CD8-positive, alpha-beta memory T cell (primary cell): ENCODE measurements at places on chromosomes 5 and 9.

DNA sequence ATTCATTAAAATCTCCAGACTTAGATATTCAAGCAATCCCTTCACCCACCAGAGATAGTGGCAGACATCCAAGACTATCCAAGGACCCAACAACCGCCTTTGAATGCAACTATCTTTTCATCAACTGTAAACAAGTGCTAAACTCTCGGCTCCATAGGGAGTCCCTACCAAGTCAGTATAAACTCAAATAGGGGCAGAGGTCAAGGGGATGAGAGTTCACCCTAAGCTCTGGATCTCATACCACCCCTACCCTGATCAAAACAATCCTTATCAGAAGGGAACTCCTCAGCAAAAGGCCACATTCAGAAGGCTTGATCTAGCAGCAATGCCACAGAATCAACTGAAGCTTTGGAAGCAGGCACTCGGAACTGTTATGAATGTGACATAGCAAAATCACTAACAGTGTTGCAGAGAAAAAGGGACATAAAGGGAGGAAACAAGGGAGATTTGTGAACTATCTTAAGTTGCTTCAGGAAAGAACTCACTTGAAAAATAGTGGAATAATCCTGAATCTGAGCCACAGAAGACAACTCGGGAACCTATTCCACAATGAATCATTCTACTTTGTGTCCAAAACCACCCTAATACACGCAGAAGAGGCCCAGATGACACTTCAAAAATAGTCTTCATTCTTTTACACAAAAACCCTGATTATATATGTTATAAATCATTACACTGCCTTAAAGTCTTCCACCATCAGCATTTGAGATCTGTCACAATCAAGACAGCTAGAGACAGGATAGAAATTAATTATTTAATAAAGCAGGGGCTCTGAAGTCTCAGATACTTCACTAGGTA lies 49.8 kb downstream of the NR6A1 start:
- H3K4me3 ChIP-seq, result no peak overlapping the region
- no peaks in the 10 kb centered on the region for H3K36me3 ChIP-seq
- DNase-seq, result no peak
- H3K27ac ChIP-seq, result no peak overlapping the region
- H3K27me3 ChIP-seq, result no peaks in the 10 kb centered on the region

- no peaks in the 10 kb centered on the region for H3K4me1 ChIP-seq
- no peak overlapping the region for H3K4me3 ChIP-seq
- DNase-seq, result no peak
- no peaks in the 10 kb centered on the region for H3K36me3 ChIP-seq
- H3K27me3 ChIP-seq, result no peaks in the 10 kb centered on the region
- no peak overlapping the region for H3K27ac ChIP-seq
Measured at GRCh38 chr9:70156729-70157128, 102.0 kb upstream of the SMC5 start.

- no peaks in the 10 kb centered on the region for H3K27me3 ChIP-seq
- H3K4me1 ChIP-seq, result no peaks in the 10 kb centered on the region
- H3K4me3 ChIP-seq, result no peak overlapping the region
- DNase-seq, result no peak
- no peaks in the 10 kb centered on the region for H3K36me3 ChIP-seq
Measured at GRCh38 chr5:30867711-30868110, 325.8 kb upstream of the CDH6 start.

GRCh38 chr9:17635115-17635890 lies 56.4 kb downstream of the SH3GL2 start:
- no peaks in the 10 kb centered on the region for H3K27me3 ChIP-seq
- no peaks in the 10 kb centered on the region for H3K4me1 ChIP-seq
- no peak overlapping the region for H3K4me3 ChIP-seq
- DNase-seq, result no peak
- H3K27ac ChIP-seq, result no peak overlapping the region

GRCh38 chr5:179166171-179166885 lies 106.2 kb downstream of the ZNF354C start:
- H3K36me3 ChIP-seq, result no peaks in the 10 kb centered on the region
- no peaks in the 10 kb centered on the region for H3K27me3 ChIP-seq
- no peak overlapping the region for H3K4me3 ChIP-seq
- H3K4me1 ChIP-seq, result peaks cover 7% of the 10 kb centered on the region
- H3K27ac ChIP-seq, result no peak overlapping the region

GRCh38 chr9:71703172-71703872 lies 65.0 kb downstream of the CEMIP2 start:
- no peak for DNase-seq
- H3K27me3 ChIP-seq, result no peaks in the 10 kb centered on the region
- no peak overlapping the region for H3K4me3 ChIP-seq
- H3K27ac ChIP-seq, result no peak overlapping the region
- peaks cover 24% of the 10 kb centered on the region for H3K36me3 ChIP-seq
- H3K4me1 ChIP-seq, result no peaks in the 10 kb centered on the region

DNA sequence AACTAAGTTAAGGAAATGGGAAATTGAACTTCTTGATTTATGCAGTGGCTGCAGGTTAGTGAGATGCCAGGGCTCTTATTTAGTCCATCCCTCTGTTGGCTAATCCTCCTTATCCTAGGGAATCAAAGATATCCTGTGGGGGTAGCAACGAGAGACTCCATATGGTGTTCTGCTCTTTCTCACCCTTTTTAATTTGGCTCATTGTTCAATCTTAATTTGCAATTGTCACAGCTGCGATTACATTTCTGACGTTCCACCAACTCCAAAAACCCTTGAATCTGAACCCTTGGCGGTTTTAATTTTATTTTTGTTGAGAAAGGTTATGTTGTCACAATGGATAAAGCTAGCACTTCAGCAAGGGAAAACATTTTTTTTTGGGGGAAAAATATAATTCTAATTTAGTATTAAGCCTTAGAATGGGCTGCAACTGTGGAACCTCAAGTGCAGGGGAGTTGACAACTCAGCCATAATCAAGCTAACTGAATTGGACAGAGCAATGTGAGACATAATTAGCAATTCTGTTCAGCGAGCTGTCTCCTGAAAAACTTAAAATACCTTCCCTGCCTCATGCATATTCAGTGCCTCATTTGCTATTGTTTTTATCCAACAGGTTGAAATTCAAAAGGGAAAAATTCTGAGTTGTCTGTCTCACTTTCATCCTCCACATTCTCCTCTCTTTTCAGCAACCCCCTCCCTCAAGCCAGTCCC lies 91.3 kb downstream of the MAT2B start:
- no peak for DNase-seq
- no peaks in the 10 kb centered on the region for H3K36me3 ChIP-seq
- H3K4me3 ChIP-seq, result no peak overlapping the region
- no peaks in the 10 kb centered on the region for H3K4me1 ChIP-seq

- no peak overlapping the region for H3K4me3 ChIP-seq
- peaks cover 22% of the 10 kb centered on the region for H3K27me3 ChIP-seq
- no peak overlapping the region for H3K27ac ChIP-seq
- DNase-seq, result no peak
- peaks cover 7% of the 10 kb centered on the region for H3K4me1 ChIP-seq
- H3K36me3 ChIP-seq, result no peaks in the 10 kb centered on the region
Measured at GRCh38 chr5:132813599-132814502, 749 bp downstream of the SOWAHA start.

- no peak overlapping the region for H3K4me3 ChIP-seq
- no peak for DNase-seq
- H3K27me3 ChIP-seq, result peaks cover 29% of the 10 kb centered on the region
- H3K4me1 ChIP-seq, result no peaks in the 10 kb centered on the region
- H3K36me3 ChIP-seq, result no peaks in the 10 kb centered on the region
Measured at GRCh38 chr5:115811406-115811805, 5.1 kb downstream of the CDO1 start.

- no peaks in the 10 kb centered on the region for H3K4me1 ChIP-seq
- no peaks in the 10 kb centered on the region for H3K36me3 ChIP-seq
- DNase-seq, result no peak
- no peak overlapping the region for H3K4me3 ChIP-seq
- no peak overlapping the region for H3K27ac ChIP-seq
Measured at GRCh38 chr5:118862596-118862995, 125.8 kb downstream of the DTWD2 start.

DNA sequence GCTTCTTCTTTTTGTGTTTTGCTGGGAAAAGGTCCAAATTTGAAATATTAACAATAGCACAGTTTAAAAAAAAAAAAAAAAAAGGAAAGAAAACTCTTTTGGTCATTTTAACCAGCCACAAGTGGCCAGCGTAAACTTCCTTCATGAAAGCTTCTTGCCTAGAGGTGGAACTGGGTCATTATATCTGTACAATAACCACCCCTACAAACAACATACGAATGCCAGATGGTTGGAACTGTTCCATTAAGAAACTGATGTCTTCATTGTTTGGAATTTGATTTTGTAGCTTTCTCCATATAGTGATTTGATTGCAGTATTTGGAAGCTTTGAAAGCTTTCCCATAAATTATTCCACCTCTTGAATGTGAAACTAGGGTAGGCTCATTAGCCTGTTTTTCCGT lies 18.3 kb upstream of the LPAR1 start:
- H3K27ac ChIP-seq, result no peak overlapping the region
- H3K36me3 ChIP-seq, result no peaks in the 10 kb centered on the region
- no peaks in the 10 kb centered on the region for H3K27me3 ChIP-seq
- no peaks in the 10 kb centered on the region for H3K4me1 ChIP-seq
- no peak for DNase-seq

- no peak overlapping the region for H3K27ac ChIP-seq
- H3K4me1 ChIP-seq, result no peaks in the 10 kb centered on the region
- no peak for DNase-seq
- H3K27me3 ChIP-seq, result no peaks in the 10 kb centered on the region
- H3K4me3 ChIP-seq, result no peak overlapping the region
Measured at GRCh38 chr9:134204991-134205578, 40.7 kb upstream of the RNU6ATAC start.

DNA sequence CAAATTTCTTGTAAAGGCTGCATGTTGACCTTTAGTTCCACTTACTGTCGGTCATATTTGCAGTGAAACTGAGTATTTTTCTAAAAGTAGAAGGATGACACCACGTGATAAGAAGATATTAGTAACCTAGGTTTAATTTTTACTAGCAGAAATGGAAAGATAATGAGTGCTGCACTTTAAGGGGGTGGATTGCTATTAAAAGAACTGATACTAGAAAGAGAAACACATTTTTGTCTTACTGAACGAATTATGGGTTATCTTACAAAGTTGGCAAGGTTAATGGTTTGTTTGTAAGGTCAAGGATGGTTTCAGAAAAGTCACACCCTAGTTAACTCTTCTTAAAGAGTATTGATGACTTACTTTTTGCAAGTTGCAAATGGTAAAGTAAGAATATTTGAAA lies 2.4 kb downstream of the MACIR start:
- no peak overlapping the region for H3K27ac ChIP-seq
- no peak for DNase-seq
- H3K4me1 ChIP-seq, result peaks cover 4% of the 10 kb centered on the region

DNA sequence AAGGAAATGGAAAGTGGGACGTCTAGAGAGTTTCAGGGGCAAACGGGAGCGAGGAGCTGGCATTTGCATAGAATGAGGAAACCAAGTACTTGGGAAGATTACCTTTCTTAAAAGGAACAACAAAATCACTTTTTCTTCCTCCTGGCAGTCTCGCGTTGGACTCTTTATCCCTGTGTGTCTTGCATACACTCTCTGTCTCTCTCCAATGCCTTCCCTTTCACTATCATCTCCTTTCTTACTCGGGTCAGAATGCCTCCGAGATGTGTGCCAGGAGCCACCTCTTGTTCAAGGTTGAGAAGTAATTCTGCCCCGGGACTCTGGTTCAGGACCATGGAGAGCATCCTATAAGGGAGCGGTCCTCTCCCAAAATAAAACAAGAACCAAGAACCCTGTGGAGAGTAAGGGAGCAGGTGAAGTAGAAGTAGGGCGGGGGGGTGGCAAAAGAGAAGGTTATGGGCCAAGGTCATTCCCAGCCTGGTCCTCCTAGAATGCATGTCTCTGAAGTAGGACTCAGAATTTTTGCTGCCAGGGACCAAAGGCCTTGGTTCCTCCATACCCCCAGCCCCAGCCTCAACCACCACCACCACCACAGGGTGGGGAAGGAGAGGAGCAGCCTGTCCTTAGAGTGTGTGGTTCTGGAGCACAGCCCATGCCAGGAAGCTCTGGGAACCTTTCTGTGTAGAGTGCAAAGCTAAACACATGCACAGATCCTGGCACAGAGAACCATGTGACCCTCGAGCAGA lies 72.1 kb upstream of the ARAP3 start:
- H3K4me3 ChIP-seq, result no peak overlapping the region
- no peak overlapping the region for H3K27ac ChIP-seq
- H3K27me3 ChIP-seq, result peaks cover 31% of the 10 kb centered on the region
- no peaks in the 10 kb centered on the region for H3K4me1 ChIP-seq
- DNase-seq, result no peak

GRCh38 chr5:38938424-38938823 lies 92.6 kb downstream of the OSMR start:
- H3K27ac ChIP-seq, result no peak overlapping the region
- H3K36me3 ChIP-seq, result peaks cover 10% of the 10 kb centered on the region
- H3K27me3 ChIP-seq, result no peaks in the 10 kb centered on the region
- H3K4me3 ChIP-seq, result no peak overlapping the region
- no peaks in the 10 kb centered on the region for H3K4me1 ChIP-seq
- DNase-seq, result no peak

DNA sequence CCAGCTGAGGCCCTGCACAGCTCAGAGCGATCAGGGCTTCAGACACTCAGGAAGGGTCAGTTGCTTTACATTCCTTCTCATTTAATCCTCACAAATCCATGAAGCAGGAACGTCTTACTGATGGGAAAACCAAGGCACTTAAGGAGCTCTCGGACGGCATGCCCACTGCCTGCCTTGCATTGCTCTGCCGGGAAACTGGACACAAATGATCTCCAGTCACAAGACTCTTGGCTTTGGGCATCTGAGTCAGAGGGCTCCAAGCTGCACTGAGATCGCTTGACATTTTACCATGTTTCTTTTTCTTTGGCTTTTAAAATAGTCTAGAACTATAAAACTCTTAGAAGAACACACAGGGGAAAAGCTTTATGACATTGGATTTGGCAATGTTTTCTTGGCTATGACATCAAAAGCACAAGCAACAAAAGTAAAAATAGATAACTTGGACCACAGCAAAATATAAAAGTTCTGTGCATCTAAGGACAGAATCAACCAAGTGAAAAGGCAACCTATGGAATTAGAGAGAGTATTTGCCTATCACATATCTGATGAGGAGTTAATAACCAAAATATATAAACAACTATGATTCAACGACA lies 43.6 kb upstream of the HRH2 start:
- no peak overlapping the region for H3K27ac ChIP-seq
- no peak overlapping the region for H3K4me3 ChIP-seq
- H3K27me3 ChIP-seq, result no peaks in the 10 kb centered on the region
- H3K4me1 ChIP-seq, result no peaks in the 10 kb centered on the region
